ENCODE measurements at places on chromosomes 12 and 14.

- DNase-seq, result no peak
These were observed 39.6 kb upstream of the TRAF3 start for GRCh38 chr14:102737402-102738372.

DNA sequence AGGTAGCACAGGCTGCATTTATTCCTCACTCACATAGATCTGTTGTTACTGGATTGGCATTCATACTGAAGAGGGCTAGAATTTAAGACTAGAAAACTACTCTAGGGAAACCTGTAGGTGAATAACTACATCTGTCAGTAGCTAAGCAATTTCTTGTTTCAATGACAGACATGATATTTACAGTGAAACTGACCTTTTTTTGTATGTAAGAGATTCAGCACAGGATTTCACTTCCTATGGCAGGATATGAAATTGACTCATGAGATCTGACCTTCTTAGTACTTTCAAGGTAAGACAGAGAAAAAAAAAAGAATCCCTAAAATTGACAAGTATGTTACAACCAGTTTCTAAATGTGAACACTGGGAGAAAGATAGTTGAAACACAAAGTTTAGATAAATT, 189.8 kb upstream of the SLC16A7 start:
- DNase-seq, result no peak

GRCh38 chr14:80475074-80475473, 263.8 kb upstream of the DIO2 start:
- no peak for DNase-seq

GRCh38 chr14:72532686-72533454, 361.0 kb downstream of the DPF3 start:
- no peak for DNase-seq

DNA sequence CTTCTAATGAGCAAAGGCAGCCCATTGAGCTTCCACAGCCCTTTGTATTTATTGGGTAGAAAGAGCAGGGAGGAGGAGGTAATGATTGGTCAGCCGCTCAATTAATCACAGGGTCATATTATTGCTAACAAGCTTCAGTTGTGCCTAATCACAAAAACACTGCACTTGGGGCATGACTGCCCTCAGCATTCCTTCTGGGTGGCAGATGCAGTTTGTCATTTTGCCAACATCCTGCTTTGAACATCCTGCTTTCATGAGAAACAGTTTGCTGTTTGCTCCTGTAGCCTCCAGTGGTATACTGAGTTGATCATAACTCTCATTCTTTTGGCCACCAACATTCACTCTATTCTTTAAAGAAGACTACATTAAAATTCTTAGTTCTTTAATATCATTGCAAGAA, 462.9 kb upstream of the MIS18BP1 start:
- DNase-seq, result no peak

- DNase-seq, result no peak
These were observed 44.9 kb downstream of the SIX6 start for GRCh38 chr14:60553808-60554207.

DNA sequence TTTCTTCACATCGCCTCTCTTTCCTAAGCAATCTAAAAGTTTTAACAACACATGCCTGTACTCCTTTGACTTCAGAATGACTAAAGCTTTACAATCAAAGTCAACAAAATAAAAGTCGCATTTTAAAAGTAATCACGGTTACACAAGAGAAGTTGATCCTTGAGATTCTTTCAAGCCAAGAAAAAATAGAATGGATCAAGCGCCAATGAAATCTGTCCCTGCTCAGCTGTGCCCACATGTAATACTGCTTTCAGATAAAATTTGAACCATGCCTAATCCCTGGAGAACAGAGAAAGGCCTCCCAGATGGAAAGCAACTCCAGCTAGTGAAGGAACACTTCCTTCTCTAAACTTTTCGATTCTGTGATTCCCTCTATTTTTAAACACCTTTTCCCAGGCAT, 113.1 kb downstream of the FBXL14 start:
- DNase-seq, result no peak

- DNase-seq, result no peak
These were observed 10.5 kb downstream of the RNASE10 start for GRCh38 chr14:20515846-20516245.

GRCh38 chr14:60303745-60304144, 54.7 kb downstream of the PPM1A start:
- DNase-seq, result no peak

DNA sequence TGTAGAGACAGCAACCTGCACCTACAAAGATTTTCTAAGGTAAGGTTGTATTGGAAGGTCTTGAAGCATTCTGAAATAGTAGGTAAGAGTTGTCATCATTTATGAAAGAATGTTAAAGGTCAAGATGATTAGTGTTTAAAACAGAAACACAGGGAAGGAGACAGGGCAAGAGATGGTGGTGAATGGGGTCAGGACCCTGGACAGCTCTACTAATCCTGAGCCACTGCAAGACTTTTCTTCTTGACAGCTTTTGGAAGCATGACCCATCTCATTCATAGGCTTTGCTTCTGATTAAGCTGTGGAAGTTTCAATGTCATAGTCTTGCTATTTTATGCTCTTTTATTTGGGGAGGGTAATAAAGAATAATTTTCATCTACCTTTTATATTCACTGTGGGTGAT, 75.5 kb upstream of the CAND1 start:
- DNase-seq, result peak; percentile 15

- no peak for DNase-seq
These were observed 11.5 kb downstream of the SPTSSA start for GRCh38 chr14:34450542-34450915.
